Activated CD4-positive, alpha-beta T cell treated with anti-CD3 and anti-CD28 coated beads, Interleukin-2, amount 50 U/mL, for 24 hours (primary cell): ENCODE measurements at places on chromosomes 6 and 20.
A peak's percentile ranks its signal among the peaks of the same experiment; 100 is the strongest.

- DNase-seq, result no peak
Observed at GRCh38 chr20:25389401-25389857, 1.2 kb downstream of the ABHD12 start.

DNA sequence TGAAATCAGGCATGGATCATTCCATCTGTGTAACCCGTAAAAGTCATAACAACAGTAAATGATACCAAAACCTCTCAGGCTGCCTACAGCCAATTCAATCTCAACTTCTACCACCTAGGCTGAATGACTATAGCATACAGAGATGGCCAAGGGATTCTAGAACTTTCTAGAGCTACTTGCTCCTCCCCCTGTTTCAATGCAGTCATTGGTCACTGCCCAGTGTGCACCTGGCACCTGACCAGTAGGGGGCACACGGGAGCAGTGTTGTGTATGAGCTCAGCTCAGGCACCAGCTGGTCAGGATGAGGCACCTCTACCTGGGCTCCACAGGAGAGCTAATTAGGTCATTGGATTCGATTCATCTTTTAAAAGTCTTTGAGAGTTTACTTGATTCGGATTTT is 86.2 kb downstream of the PLEKHG1 start:
- DNase-seq, result peak; percentile 18

GRCh38 chr6:117829594-117830319 is 77.3 kb upstream of the SLC35F1 start:
- DNase-seq, result no peak

- no peak for DNase-seq
Observed at GRCh38 chr20:46767127-46767761, 57.8 kb downstream of the SLC2A10 start.

DNA sequence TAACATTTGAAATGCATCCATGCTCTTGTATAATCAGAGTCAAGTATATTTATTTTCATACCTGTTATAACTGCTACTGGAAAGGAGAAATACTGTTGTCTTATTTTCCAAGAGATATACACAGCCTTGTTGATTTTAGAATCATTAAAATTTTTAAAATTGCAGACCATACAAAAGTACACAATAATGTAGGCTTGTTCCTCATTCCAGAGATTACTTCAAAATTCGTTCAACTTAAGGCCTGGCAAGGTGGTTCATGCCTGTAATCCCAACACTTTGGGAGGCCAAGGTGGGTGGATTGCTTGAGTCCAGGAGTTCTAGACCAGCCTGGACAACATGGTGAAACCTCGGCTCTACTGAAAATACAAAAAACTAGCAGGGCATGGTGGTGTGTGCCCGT is 6.1 kb downstream of the RNF114 start:
- DNase-seq, result no peak

DNA sequence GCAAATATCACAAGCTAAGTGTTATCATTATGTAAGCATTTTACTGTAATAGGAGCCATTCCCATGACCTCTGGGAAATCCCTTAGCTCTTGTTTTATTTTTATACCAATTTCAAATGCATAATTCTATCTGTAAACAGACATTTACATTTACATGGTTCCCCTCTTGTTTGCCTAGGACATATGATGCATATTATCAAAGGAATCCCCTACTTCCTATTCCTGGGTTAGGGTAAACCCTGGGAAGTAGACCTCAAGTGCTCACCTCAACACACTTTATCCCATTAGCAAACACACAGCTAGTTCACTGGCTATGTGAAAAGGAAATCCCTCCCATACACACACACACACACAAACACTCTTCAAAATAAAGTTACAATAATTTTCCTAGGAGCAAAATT is 27.1 kb downstream of the PDE10A start:
- no peak for DNase-seq

GRCh38 chr20:41306061-41306727 is 11.3 kb downstream of the ZHX3 start:
- DNase-seq, result no peak

DNA sequence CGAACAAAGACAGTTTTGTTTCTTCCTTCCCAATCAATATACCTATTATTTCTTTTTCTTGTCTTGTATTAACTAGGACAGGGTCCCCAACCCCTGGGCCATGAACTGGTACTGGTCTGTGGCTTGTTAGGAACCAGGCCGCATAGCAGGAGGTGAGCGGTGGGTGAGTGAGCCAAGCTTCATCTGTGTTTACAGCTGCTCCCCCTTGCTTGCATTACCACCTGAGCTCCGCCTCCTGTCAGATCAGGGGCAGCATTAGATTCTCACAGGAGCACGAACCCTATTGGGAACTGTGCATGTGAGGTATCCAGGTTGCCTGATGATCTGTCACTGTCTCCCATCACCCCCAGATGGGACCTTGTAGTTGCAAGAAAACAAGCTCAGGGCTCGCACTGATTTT is 151.9 kb downstream of the CDKAL1 start:
- no peak for DNase-seq

GRCh38 chr20:38806855-38807655 is 1.6 kb downstream of the PPP1R16B start:
- peak; percentile 16 for DNase-seq

GRCh38 chr6:21612067-21612745 is 18.7 kb downstream of the SOX4 start:
- no peak for DNase-seq

DNA sequence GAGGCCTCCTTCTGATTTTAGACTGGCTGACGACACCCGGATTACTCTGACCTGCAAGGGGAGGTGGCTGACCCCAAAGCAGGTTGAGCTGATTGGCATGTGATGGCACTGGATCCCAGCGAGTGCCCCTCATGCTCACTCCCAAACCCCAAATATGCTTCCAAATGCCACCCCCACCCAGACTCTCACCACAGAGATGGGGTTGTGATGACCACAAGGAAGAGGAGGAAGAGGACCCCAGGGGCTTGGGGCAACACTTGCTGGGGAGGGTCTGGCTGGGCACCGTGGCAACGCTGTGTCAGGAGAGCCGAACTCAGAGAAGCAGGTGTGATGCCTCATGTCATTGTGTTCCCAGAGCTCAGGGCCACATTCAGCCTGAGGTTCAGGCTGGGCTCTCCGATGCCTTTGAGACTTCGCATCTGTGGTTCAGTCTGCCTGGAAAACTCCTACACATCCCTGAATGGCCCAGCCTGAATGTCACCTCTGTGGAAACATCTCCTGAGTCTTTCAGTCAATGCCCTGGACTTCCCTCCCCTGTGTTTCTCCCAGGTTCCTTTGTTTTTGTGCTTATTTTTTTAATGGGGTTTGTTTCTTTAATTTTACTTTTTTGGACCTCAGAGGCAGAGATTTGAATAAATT is 169.1 kb upstream of the PMEPA1 start:
- no peak for DNase-seq

GRCh38 chr6:21593927-21594415 is 420 bp downstream of the SOX4 start:
- DNase-seq, result no peak

DNA sequence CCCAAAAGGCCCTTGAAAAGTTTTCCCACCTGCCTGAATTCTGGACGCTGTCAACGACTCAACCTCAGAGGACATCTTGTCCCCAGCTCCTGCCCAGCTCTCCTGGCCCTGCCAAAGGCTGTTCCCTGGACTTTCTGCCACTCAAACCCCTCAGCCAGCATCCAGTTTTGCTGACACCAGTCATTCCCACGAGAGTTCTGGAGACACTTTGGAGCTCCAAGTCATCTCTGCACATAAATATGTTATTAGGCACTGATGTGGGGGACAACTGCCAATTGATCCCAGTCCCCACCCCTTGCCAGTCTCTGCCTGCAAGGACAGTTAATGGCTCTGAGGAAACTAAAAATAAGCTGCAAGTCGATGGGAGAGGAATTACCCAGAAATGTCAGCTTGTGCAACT is 38.9 kb upstream of the KCNB1 start:
- no peak for DNase-seq

GRCh38 chr6:157967020-157967419 is 14.6 kb upstream of the SYNJ2 start:
- no peak for DNase-seq

- DNase-seq, result no peak
Observed at GRCh38 chr6:122154912-122155575, 244.4 kb upstream of the HSF2 start.

GRCh38 chr6:144219056-144219685 is 66.0 kb upstream of the UTRN start:
- DNase-seq, result no peak

DNA sequence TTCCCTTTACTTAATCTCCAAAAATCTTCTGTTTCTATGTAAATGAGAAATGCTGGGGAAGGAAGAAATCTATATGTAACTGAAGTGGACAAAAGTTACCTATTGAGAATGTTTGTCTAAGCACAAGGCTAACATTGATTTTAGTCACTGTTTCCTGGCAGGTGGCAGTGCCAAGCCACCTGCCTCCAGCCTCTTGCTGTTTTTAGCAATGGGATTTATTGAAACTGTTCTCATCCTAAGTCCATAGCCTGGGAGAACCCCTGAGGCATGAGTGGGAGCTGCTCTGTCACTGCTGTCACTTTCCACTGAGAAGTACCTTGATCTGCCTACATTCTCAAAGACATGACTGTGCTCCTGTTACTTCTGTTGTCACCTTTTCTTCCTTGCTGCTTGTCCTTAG is 14.7 kb downstream of the ENPP3 start:
- no peak for DNase-seq

- no peak for DNase-seq
Observed at GRCh38 chr20:38239441-38239840, 21.1 kb downstream of the KIAA1755 start.

DNA sequence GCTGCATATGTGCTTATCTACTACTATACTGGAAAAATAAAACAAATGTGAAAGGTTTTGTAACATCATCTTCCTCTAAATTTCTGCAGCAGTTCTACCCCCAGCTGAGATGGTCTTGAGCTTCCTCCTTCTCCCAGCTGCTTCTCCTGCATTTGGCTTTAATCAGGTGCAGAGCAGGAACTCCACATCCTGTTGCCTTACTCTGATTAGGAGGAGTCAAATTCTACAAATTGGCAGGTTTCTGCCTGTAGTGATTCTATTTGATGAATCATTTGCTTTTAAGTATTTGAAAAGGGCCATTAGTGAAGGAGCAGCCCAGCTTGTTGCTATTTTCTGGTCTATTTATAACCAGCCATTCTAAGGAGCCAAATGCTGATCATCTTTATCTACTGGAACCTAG is 224.5 kb downstream of the GMDS start:
- no peak for DNase-seq

DNA sequence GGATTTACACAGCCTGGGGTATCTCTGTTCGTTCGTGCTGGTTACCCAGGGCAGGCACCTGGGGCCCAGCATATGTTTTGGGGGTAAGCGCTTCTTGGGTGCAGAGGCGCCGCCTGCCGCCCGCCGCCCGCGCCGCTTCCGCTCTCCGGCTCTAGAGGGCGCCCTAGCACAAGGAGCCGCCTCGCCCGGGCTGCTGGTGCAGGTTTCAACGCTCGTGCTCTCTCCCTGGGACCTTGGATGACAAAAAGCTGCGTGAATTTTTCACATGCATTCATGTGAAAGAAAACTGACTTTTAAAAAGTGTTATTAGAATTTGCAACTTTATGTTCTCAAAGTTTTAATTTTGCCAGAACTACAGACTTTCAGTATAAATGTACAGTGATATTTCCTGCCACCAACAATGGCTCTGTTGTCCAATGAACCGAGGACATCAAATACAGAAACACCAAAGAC is 32.5 kb downstream of the PRR18 start:
- DNase-seq, result peak; percentile 79

DNA sequence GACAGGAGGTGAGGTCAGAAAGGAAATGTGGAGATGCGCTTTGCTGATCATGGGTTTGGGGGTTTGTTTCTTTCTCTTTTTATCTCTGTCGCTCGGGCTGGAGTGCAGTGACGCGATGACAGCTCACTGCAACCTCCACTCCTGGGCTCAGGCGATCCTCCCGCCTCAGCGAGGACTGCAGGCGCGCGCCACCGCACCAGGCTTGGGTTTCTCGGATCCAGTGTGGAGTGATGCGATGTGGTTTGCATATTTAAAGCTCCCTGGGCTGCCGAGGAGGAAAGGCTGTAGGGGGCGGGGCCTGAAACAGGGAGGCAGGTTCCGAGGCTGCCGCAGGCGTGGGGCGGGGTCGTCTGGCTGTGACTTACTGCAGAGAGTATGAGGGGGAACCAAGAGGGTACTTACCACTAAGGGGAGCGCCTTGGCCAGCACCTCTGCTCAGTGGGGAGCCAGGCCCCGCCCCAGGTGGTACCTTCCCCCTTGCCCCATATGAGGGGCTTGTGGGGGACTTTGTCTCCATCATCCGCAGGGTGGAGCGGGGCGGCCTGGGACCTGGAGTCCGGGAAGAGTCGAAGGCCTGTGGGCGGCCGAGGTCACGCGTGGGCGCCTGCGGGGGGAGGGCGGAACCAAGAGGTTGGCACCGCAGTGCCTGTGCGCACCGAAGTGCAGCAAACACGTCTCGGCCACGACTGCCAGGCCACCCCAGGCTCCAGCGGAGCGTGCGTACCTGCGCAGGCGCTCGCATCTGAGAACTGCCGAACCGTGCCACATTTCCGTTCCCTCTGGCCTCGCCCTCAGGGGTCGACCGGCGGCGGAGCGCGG is 12.7 kb upstream of the BAK1 start:
- no peak for DNase-seq

DNA sequence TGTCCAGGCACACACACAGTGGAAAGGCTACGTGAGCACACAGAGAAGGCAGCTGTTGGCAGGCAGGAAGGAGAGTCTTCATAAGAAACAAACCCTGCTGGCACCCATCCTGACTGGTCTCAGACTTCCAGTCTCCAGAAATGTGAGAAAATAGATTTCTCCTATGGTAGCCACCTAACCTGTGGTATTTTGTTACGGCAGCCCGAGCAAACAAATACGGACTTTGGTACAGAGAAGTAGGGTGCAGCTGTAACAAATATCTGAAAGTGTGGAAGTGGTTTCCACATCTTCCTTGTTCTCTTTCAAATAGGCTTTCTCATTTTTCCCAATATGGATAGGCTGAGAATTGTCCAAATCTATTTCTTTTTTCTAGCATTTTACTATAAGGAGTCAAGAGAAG is 94.6 kb downstream of the ADGB start:
- DNase-seq, result no peak

DNA sequence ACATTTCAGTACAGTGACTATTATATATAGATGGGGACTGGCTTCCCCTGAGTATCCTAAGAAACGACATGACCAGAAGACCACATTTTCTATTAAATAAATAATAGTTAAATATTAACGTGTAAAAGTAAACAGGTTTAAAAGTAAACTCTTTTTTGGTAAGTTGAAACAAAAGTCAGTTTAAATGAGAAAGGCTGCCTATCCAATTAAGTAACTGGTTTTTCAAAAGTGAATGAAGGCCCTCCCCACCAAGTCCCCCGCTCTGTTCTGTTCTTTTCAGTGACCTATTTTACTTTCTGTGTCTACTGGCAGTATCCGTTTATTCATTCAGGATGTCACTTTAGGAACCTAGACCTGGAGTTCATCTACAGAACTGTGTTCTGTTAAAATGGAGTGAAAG is 32.0 kb downstream of the QKI start:
- no peak for DNase-seq

GRCh38 chr6:155103816-155104366 is 108.8 kb downstream of the TIAM2 start:
- no peak for DNase-seq

- DNase-seq, result no peak
Observed at GRCh38 chr6:56345376-56345995, 98.1 kb upstream of the COL21A1 start.

GRCh38 chr6:10962673-10963072 is 75.8 kb downstream of the SYCP2L start:
- DNase-seq, result no peak

- DNase-seq, result no peak
Observed at GRCh38 chr20:62677678-62678077, 31.0 kb upstream of the NTSR1 start.
